ENCODE measurements at places on chromosomes 16 and 17.

DNA sequence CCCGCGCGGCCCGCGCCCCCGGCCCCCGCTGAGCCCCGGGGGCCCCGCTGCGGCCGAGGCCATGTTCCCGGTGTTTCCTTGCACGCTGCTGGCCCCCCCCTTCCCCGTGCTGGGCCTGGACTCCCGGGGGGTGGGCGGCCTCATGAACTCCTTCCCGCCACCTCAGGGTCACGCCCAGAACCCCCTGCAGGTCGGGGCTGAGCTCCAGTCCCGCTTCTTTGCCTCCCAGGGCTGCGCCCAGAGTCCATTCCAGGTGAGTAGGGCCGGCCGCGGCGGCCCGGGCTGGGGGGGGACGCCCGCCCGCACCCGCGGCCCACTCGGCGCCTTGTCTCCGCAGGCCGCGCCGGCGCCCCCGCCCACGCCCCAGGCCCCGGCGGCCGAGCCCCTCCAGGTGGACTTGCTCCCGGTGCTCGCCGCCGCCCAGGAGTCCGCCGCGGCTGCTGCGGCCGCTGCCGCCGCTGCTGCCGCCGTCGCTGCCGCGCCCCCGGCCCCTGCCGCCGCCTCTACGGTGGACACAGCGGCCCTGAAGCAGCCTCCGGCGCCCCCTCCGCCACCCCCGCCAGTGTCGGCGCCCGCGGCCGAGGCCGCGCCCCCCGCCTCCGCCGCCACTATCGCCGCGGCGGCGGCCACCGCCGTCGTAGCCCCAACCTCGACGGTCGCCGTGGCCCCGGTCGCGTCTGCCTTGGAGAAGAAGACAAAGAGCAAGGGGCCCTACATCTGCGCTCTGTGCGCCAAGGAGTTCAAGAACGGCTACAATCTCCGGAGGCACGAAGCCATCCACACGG is 504 bp downstream of the MAZ start:
- peak; percentile 40 for DNase-seq

DNA sequence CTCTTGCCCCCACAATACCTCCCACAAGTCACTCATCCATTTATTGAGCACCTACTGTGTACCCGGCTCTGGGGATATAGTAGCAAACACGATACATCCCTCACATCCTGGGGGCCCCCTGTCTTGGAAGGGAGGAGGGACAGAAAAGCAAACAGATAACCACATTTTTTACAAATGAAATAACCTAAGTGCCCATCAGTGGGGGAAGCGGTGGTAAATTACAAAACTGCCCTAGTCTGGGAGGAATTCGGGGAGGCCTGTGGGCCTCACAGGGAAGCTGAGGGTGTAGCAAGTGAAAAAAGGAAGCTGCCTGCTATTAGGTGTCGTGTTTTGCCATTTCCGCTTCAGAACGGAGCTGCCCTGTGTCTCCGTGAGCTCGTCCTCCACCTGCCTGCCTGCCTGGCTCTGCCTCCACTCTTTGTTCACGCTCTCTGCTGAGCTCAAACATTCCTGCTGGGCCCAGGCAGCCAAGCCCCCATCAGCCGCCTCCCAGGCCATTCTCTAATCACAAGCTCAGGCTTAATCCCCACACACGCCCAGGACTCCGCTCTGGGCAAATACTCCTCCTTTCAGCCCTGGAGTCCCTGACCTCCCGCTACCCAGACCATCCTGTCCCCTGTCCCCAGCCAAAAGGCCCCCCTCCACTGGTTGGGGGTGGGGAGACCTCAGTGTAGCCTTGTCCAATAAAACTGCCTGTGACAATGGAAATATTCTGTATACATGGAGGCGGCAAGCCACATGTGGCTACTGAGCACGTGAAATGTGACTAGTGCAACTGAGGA is 10.2 kb upstream of the SEC14L5 start:
- DNase-seq = peak; percentile 76

- peak; percentile 34 for DNase-seq
These were observed 6.7 kb downstream of the PRDM7 start for GRCh38 chr16:90070440-90070839.

- no peak for DNase-seq
These were observed 13.9 kb downstream of the CDH3 start for GRCh38 chr16:68658974-68659360.

Measured in inflammatory macrophage (primary cell).